ENCODE measurements at places on chromosomes 13 and 19.

- DNase-seq = no peak
Measured at GRCh38 chr13:102017248-102017647, 384.6 kb downstream of the FGF14 start.

GRCh38 chr13:52029569-52029968 is 5.1 kb downstream of the UTP14C start:
- DNase-seq = no peak

GRCh38 chr19:42250666-42251531 is 4.0 kb downstream of the ERF start:
- DNase-seq = no peak

DNA sequence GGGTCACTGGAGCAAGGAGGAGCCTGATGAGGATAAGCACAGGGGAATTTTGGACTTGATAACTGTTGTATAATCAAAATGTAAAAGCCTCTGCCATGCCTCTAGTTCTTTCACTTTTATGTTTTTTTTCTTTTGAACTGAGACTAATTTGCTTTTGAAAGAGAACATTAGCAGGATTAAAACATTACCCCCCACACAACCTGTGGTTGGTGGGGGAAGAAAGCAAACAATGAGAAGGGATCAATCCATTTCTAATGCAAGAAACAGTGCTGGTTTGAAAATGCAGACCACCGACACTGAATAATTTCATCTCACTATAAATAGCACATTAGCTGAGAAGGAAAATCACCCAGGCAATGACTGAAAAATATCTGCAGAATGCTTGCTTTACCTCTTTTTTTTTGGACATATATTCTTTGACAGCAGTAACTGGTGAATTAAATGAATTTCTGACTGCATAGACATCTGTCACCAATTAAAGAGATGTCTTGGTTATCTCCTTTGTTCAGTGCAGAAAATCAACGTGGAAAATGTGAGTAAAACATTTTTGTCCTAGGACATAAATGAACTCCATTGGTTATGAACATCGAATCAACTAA is 48.6 kb upstream of the TRPC4 start:
- no peak for DNase-seq

DNA sequence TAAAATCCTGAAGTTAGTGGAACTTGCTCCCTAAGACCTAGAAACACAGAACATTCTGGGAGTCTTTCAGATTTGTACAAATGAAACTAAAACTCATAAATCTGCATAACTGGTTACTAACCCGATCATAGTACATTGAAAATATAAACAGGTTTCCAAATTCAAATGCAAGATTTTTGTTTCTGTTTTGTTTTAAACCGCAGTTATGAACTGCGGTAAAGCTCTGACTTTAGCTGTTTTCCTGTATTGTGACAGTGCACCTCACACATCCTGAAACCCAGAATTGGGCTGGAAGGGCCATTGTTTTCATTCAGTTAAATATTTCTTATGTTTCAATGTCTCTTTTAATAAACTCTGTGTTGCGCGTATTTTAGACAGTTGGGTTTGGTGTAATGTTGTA is 204.7 kb downstream of the SHISA2 start:
- DNase-seq = no peak

DNA sequence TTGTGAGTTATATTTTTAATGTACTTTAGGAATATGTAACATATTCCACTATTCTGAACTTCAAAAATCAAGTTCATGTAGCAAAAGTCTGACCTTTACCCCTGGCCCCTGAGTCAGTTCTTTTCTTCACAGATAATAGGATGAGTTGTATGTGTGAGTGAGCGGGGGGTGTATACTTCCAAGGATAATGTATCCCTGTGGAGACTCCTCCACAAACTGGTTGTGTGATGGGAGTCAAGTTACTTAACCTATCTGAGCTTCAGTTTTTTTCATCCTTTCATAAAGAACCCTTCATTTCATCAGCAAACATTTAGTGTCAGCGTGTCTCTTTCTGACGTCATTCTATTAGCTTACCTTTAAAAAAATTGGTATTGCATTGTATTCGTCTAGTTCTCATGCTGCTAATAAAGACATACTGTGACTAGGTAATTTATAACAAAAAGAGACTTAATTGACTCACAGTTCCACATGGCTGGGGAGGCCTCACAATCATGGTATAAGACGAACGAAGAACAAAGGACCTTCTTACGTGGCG is 288.1 kb upstream of the GPC6 start:
- DNase-seq = no peak

GRCh38 chr19:41352609-41353465 is 885 bp downstream of the TGFB1 start:
- peak; percentile 53 for DNase-seq

- no peak for DNase-seq
Measured at GRCh38 chr13:76378767-76379166, 507.4 kb downstream of the KCTD12 start.

GRCh38 chr13:46550822-46551221 is 2.1 kb upstream of the LRCH1 start:
- no peak for DNase-seq

DNA sequence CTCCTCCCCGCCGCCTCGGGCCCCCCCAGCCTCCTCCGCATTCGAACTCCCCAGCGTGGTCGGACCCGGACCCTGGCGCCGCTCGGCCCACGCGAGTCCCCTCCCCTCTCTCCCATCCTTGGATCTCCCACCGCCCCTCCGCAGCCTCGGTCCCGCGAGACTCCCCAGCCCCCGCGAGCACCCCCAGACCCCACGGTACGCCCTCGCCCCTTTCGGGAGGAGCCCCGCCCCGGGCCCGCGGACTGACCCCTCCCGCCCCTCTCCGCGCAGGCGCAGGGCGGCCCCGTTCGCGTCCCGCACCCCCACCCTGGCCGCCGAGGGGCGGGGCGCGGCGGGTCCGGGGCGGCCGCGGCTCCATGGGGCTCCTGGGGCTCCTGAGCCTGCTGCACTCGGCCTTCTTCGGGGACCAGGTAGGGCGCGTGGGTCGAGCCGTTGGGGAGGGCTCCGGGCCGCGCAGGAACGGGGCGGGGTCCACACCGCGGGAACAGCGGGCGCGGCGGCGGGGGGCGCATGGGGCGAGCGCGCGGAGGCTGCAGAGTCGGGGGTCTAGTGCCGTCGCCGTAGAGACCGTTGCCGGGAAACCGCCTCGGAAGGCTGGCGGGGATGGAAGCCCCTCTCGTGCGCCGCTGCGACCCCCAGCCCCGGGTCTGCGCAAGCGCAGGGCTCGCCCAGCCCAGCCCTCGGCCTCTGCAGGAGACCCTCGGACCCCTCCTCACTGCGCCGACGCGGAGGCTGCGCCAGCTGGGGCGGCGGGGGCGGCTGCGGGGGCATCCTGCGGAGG is 3.8 kb upstream of the APC2 start:
- no peak for DNase-seq

DNA sequence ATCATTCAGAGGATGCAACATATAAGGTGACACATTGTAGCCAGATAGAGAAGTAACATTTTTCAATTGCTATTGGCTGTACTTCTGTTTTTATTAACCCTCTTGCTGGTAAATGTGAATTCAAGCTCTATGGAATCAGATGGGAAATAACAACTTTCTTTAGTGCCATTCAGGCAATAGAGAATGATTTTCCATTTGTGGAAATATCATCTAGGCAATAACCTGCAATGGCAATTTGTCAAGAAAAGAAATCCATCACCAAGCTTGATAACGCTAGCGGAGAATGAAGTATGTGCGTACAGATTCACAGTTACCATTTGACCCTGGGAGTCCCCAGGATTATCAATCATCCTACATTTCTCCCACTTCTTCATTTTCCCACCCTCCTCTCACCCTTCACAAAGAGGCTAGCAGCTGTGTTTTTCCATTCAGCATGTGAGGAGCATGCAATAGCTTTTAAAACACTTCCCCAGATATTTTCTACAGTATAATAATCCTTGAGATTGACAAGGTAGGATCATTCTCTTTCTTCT is 569.7 kb upstream of the KLF12 start:
- DNase-seq = no peak

DNA sequence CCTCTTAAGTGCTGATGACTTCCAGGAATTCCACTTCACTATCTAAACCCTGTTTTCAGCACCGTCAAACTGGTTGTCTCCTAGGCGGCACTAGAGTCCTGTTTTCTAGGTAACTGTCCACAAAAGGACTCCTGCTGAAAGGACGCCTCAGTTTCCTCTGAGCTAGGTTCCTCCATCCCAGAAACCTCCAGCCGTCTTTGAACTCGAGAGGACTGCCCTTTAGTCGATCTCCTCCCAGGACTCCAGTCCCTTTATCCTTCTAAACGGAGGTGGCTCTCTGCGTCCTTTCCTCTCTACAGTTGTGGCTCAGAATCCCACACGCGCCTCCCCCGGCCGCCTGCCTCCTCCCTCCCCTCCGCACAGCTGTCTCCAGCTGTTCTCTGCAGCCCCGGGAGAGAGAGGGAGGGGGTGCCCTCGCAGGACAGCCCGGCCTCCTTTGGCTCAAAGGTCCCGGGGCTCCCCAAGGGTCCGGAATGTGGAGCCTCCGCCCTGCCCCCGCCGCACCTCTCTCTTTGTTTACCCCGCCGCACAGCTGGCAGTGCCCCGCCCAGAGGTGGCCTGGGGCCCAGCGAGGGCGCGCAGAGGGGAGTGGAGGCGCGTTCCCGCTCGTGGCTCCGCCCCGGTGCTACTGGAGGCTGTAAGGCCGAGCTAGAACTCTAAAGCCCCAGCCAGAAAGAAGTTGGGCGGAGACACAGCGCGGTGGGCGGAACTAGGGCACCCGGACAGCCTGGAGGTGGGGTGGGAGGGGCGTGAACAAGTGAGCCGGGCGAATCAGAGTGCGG is 2.4 kb downstream of the LTBP4 start:
- DNase-seq = peak; percentile 99

DNA sequence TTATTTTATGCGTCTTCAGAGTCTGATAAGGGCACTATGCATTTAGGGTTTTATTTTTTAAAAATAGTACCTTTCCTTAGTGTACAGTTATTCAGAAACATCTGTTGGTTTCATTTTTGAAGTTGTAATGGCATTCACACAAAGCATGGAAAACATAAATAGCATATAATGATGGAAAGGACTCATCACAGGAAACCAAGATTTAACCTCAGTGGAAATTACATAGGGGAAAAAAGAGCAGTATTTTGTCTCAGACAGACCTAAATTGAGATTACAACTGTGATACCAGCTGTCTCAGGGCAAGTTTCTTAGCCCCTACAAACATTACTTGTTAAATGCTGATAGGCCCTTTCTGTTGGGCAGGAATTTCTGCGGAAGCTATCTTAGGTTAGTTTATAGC is 57.2 kb downstream of the NHLRC3 start:
- no peak for DNase-seq

- no peak for DNase-seq
Measured at GRCh38 chr13:98707281-98707999, 45.0 kb downstream of the SLC15A1 start.

DNA sequence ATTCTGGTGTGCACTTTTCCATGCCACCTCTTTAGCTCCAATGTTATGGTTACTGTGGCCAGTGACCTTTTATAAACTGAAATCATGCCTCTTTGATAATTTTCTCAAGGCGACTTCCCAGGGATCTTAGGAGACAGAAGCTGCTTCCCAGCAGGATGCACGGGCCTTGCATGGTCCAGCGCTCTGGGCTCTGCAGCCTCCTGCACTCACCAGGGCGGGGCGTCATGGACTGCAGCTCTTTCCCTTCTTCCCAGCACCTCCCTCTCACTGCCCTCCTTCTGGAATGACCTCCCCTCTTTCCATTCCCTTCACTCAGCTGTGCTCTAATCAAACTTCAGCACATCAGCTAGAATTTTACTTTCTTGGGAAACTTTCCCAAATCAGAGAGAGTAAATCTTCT is 318.3 kb downstream of the IRS2 start:
- no peak for DNase-seq

DNA sequence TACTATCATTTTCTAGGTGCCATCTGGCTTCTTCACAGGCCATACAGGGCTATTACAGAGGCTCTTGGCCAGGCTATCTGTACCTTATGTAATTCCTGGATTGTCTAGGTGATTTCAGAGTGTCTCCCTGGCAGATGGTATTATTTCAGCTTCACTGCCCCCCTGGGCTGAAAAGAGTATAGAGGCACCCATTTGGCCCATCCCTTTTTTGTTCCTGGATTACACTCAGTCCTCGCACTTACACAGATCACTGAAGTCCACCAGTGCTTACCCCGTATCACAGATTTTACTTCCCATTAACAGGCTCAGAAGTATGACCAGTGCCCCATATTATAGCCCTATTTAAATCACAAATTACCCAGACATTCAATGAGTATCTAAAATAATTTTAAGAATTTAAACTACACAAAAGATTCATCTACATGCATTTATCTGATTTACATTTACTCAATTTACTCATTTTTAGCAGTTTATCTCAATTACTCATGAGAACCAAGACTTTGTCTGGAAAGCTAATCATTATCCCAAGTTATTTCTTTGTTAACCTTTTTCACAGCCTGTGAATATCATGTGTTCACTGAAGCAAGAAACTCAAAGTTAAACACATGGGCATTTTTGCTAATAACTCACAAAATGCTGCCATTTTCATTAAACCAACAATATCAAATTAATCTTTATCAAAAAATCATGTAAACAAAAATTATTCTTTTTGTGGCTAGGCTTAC is 121.0 kb downstream of the PCDH20 start:
- DNase-seq = no peak

- DNase-seq = peak; percentile 59
Measured at GRCh38 chr13:71015021-71015420, 852.0 kb downstream of the DACH1 start.

DNA sequence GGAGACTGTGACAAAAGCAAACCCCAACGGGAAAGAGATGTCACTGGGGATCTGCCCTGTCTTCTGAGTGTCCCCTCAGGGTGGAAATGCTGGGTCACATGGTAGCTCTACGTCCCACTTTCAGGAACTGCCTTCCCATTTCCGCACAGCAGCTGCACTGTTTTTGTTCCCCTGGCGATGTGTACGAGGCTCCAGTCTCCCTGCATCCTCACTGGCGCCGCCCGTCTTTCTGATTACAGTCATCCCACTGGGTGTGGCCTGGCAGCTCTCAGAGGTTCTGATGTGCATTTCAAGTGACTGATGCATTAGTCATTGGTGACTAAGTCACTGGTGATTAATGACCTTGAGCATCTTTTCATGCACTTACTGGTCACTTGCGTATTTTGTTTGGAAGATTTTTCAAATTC is 21.2 kb downstream of the PCID2 start:
- DNase-seq = peak; percentile 96

DNA sequence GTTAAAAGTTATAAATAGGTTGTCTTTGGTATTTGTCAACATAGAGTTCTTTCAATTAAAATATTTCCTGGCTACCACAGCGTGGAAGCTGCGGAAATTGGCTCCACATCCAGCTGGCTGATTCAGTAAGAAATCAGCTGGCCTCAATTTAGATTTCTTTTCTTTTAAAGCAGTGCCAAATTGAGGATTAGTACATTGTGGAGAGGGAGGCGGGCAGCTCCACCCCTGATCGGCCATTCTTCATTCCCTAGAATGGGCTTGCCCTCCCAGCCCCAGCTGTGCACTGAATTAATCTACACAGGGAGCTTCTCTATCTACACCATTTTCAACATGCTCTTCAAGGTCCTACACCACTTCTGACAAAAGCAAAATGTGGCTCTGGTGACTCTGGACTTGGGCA is 624.8 kb downstream of the DACH1 start:
- DNase-seq = no peak

- DNase-seq = no peak
Measured at GRCh38 chr19:34853369-34853768, 73.3 kb upstream of the ZNF30 start.

- no peak for DNase-seq
Measured at GRCh38 chr13:82176751-82177150, 1705.5 kb downstream of the SLITRK1 start.
